ENCODE measurements at places on chromosomes 7 and 10.

DNA sequence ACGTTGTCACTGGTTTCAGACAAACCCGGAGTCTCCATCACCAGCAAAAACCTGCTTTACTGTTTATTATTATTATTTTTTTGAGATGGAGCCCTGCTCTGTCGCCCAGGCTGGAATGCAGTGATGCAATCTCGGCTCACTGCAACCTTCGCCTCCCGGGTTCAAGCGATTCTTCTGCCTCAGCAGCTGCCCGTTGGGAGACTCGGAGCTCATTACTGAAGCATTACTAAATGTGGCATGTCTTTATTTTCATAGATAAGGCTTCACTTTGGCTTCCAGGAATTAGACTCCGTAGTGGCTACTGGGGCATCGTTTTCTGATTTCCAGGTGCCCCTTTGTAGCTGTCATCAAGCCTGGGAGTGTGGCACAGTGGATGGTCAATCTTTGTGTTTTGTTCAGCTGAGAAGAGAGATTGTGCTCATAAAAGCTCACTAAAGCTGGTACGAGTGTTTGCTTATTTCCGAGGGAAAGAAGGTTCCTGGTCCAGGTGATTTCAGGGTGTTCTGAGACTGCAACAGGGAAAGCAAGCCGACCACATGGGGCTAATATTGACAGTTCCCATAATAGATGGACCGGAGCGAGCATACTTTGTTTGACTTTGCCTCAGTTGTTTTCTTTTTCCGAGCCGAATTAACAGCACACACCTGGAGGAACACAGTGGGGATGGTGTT, 163.1 kb downstream of the CAMK1D start:
- no peak for DNase-seq

DNA sequence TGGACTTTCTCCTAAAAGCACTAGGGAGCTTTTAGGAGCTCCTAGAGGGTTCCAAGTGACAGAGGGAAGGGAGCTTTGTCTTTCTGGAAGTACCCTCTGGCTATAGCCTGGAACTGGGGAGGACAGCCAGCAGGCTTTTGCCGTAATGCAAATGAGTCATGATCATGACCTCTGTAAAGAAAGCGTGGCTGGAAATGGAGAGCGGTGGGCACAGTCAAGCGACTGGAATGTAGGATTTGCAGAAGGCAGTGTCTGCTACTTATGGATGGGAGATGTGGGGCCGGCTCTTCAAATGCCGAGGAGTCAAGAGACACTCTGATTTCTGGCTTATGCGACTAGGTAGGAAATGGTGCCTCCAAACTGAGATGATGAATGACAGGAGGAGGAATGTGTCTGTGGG, 34.6 kb upstream of the PLPP4 start:
- DNase-seq, result no peak

DNA sequence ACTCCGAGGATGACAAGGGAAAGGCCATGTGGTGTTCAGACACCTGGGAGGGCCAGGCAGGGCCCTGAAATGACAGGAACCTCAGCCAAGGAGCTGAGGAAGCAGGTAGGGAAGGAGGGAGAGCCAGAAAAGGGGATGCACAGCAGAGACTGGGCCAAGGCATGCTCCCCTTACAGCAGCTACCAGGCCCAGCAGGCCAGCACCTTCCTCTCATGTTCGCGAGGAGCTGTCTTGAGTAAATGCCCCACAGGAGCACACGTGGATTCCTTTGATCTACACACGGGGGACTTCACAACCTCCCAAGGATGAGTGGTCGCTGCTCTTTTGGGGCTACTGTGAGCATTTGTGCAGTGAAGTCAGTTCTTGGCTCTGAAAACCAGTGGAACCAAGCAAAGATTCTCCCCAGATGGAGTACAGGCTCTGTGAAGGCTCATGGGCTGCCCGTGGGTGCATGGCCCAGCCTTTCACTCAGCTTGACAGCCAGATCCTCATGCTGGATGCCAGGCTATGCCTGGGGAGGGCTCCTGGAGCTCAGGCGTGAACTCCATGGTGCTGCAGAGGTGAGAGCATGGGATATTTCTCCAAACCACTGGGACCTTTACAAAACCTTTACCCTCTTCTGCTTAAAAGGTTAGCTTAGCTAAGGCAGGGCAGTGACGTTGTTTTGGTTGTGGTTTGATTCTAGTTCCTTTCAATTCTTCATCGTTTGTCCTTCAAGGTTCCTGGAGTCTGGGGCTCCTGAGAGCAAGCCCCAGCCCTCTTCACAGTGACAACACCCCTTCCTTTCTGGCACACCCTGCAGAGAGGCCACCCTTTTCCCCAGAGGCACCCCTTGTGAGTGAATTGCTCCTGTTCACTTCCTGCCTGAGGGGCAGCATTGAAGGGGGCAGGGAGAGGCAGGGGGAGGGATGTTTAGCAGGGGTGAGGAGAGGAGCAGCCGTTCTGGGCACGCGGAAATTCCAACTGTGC, 74.2 kb upstream of the ZPBP start:
- no peak for DNase-seq

GRCh38 chr7:30845426-30846135, 66.1 kb upstream of the AQP1 start:
- peak; percentile 61 for DNase-seq

DNA sequence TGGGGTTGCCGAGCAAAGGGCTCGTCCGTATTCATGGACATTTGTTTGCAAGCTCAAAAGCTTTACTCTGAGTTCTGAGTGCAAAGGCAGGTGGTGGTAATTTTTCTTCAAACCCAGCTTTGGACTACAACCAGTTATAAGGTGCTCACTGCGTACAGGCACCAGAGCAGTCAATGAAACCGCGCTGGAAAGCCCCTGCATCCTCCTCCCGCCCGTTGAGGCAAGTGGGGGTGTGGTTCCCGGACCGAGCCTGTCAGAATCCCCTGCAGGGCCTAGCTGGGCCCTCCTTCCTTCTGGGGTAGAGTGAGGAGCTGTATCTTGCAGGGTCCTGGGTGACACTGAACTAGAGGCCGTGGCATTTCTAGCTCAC, 22.3 kb downstream of the AMZ1 start:
- no peak for DNase-seq

- no peak for DNase-seq
These were observed 237.2 kb downstream of the CSTF2T start for GRCh38 chr10:51462076-51462779.

- DNase-seq, result no peak
These were observed 263.4 kb downstream of the BICC1 start for GRCh38 chr10:58775960-58776567.

DNA sequence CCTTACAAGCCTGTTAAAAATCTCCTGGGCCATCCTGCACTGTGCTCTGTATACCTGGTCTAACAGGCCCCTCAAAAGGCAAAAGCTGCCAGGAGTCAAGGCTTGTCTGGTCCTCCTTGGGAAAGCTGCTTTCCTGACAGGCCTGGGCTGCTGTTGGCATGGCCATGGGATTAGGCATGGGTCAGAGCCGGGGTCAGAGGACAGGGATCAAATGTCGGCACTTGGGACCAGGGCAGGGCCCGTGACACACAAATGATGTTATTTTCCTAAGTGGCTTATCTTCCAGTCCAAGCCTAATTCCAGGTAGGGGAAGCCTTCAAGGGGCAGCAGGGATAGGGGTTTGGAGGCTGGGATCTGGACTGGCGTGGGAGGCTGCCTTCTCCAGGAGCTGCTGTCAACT, 191.5 kb upstream of the GPR26 start:
- DNase-seq, result no peak

GRCh38 chr7:124497176-124497575, 268.4 kb downstream of the GPR37 start:
- no peak for DNase-seq

All from Ammon's horn (tissue), 1 donor.